Coronary artery (tissue), 2 donors: ENCODE measurements at places on chromosomes 5 and 9.

DNA sequence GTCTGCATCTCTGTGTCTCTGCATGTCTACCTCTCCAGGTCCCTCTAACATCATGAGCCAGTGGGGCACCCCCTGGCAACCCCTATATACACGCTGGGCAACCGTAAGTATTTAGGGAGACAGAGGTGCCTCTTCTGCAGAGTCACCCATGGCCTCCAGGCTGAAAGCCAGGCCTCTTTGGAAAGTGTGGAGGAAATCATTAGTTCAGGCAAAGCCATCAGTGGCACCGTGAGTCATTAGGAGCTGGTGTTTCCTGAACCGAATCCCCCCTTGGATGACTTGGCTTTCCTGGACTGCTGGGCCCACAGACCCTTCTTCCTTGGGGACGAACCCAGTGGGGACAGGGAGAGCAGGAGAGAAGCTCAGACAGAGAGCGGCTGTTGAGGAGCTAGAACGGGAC is 174.8 kb downstream of the OLFM1 start:
- no peak for DNase-seq

GRCh38 chr9:135777623-135778177 is 75.7 kb downstream of the KCNT1 start:
- DNase-seq = no peak

- DNase-seq = no peak
Observed at GRCh38 chr5:62690421-62690820, 111.8 kb downstream of the LRRC70 start.

DNA sequence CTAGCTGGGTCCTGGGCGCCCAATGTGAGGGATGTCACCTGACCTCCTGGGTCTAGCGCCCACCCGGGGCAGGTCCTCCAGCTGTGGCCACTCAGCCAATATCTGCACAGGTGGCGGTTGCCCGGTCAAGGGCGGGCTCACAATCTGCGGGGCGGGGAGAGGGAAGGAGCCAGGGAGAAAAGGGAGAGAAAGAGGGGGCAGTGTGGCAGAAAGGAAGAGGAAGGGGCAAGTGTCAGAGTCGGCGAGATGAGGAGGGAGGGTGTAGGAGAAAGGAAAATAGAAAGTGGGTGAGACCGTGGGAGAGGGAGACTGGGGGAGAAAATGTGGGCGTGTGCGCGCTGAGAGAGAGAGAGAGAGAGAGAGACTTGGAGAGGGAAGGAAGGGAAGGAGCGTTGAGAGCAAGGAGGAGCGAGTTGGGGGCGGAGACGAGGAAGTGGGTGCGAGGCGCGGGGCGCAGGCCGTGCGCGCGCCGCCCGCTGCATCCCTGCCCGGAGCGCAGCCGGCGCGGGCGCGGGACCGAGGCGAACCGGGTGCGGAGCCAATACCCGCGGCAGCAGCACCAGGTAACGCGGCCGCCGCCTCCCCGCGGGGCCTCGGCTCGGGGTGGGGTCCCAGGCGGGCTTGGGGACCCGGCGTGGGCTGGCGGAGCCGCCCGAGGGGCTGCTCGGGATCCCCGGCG is at the start of gene HRH2:
TSS of gene HRH2 (plus strand) at position 479 of the 679 bp plus-strand sequence. CDS start 25,163 bp downstream, outside the sequence.
- DNase-seq = no peak

- peak; percentile 47 for DNase-seq
Observed at GRCh38 chr9:34983209-34983608, 6.3 kb upstream of the DNAJB5 start.

DNA sequence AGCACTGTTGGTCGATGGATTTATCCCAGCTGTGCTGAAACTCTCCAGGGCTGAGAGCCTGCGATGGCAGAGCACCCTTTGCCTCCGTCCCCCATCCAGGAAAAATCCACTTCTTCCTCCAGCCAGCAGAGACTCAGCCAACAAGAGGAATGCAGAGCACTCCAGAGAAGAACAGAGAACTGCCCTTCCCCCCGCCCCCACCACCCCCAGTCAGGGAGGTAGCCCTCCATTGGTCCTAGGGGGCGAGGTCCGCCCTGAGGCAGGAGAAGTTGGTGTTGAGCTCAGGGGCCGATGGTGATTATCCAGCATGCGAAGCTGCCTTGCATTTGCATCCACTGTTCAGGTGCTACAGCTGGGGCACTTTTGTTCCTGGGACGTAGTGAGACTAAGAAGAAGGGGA is 9.0 kb downstream of the TLX3 start:
- peak; percentile 65 for DNase-seq
